ENCODE measurements at places on chromosomes 7 and 10.

DNA sequence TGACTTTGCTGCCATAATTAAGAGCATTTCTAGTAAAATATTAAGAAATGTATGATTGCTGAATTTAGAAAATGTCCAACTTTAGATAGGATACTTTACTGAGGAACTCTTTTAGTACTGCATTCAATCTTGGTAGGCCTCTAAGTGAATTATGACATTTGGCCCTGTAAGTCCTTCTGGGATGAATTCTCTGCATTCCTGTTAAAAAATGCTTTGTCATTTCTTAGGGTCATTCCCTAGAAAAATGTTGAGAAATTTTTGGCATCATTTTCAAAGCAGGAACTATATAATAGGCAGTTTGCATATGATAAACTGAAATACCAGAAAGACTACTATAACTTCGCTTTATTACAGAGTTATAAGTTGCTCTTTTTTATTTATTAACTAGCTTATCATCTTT is 69.3 kb upstream of the PRR15 start:
- no peak for DNase-seq
- H3K4me3 ChIP-seq = no peak overlapping the region
- no peaks in the 10 kb centered on the region for H3K27me3 ChIP-seq
- no peaks in the 10 kb centered on the region for H3K4me1 ChIP-seq
- H3K27ac ChIP-seq = no peak overlapping the region
- no peaks in the 10 kb centered on the region for H3K36me3 ChIP-seq

DNA sequence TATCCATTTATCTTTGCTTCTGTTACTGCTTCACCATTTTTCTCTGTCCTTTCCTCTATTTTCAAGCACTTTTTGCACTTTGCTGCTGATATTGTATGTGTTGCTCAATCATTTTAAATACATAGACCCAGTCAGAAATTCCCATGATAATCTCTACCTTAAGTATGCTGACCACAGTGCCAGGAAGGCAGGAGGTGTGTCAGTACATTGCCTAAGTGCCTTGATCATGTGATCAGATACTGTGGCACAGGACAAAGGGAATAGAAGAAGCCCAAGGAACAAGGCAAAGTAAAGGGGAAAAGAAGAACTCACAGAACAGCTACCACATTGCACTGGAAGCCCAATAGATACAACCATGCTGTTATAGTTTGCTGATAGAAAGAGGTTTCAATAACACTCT is 53.7 kb upstream of the CD36 start:
- no peaks in the 10 kb centered on the region for H3K36me3 ChIP-seq
- no peak overlapping the region for H3K27ac ChIP-seq
- no peaks in the 10 kb centered on the region for H3K4me1 ChIP-seq
- no peak for DNase-seq

DNA sequence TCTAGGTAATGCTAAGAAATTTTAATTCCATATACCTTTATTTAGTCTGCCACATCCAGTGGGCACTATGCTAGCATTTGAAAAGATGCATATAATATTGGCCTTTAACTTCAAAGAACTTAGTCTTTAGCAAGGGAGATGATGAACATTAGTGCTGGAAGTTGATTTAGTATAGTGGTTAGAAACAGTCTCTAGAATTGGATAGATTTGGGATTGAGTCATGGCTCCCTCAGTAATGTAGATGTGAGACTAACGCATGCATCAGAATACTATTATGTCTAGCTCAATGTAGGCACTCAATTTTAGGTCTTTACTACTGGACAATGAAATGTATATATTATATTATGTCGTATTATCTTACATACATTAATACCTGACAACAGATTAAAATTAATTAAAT is 5.8 kb downstream of the DKK1 start:
- no peak overlapping the region for H3K27ac ChIP-seq
- no peak for DNase-seq
- H3K36me3 ChIP-seq = no peaks in the 10 kb centered on the region
- H3K4me3 ChIP-seq = no peak overlapping the region

DNA sequence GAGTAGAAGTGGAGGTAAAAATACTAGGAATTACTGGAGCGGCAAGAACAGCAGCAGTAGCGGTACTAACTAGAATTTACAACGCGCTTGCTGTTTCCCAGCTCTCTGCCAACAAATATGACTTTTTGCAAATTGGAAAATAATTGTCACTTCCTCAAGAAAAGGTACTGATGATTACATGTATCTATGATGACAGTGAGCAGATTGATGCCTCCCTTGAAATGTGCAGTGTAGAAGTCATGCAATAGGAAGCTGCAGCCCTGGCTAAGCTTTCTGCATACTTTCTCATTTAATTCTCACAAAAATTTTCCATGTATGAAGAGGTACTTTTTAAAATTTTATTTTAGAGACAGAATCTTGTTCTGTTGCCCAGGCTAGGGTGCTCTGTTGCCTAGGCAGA is 49.9 kb downstream of the ANK3 start:
- no peaks in the 10 kb centered on the region for H3K4me1 ChIP-seq
- H3K27me3 ChIP-seq = no peaks in the 10 kb centered on the region
- no peak overlapping the region for H3K4me3 ChIP-seq
- no peak overlapping the region for H3K27ac ChIP-seq

- no peak overlapping the region for H3K27ac ChIP-seq
- H3K27me3 ChIP-seq = no peaks in the 10 kb centered on the region
- H3K4me3 ChIP-seq = no peak overlapping the region
- no peaks in the 10 kb centered on the region for H3K36me3 ChIP-seq
- no peaks in the 10 kb centered on the region for H3K4me1 ChIP-seq
Measured at GRCh38 chr10:17038627-17039026, 91.0 kb downstream of the CUBN start.

- H3K27me3 ChIP-seq = no peaks in the 10 kb centered on the region
- no peak overlapping the region for H3K27ac ChIP-seq
- DNase-seq = no peak
- H3K4me3 ChIP-seq = no peak overlapping the region
- H3K36me3 ChIP-seq = no peaks in the 10 kb centered on the region
Measured at GRCh38 chr10:59245686-59246085, 69.2 kb downstream of the PHYHIPL start.

DNA sequence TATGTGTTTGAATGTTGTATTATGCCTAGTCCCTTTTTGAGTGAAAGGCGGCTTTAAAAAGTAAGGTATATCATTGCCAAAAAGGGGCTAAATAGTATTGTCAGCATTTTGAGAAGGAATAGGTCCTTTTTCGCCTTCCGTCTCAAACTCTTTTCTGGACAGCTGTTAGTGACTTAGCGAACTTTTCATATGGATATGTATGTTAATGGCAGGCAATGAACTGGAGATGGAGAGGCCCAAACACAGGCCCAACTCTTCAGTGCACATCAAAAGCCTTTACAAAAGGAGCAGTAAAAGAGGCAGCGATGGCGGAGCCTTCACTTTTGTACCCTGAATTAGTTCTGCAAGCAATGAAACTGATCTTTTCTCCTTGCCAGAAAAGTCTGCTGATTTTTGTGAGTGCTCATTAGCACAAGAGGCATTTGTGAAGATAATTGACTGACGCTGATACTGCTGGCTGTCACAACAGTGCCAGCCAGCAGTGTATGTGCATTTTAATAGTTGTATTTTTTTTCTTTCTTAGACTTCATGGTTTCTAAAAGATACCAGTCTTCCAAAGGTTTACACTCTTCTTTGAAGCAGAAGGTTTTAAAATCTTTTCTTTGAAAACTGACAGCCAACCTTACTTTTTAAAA is 243.7 kb upstream of the SP8 start:
- H3K4me3 ChIP-seq = no peak overlapping the region
- no peaks in the 10 kb centered on the region for H3K36me3 ChIP-seq
- H3K27me3 ChIP-seq = no peaks in the 10 kb centered on the region
- no peaks in the 10 kb centered on the region for H3K4me1 ChIP-seq
- H3K27ac ChIP-seq = no peak overlapping the region
- no peak for DNase-seq

GRCh38 chr10:77210645-77211044 is 427.0 kb downstream of the KCNMA1 start:
- H3K27ac ChIP-seq = no peak overlapping the region
- no peaks in the 10 kb centered on the region for H3K4me1 ChIP-seq
- H3K36me3 ChIP-seq = no peaks in the 10 kb centered on the region
- DNase-seq = no peak

DNA sequence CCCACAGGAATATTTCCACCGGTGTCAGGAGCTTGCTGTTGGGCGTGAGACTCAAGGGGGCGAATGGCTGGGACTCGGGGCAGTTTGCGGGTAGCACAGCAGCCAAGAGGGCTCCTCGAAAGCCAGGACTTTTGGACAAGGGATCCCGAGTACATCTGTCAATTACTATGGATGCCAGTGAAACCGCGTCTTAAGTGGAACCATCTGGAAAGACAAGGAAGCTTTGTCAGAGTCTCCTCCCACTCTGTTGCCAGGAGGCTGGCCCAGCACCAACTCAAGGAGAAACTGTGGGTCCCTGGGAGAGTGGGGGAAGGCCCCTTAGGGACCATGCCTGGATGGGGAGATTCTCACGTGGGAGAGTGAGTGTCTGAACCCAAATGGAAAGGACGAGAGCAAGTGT is 57.1 kb downstream of the C10orf143 start:
- DNase-seq = no peak
- H3K4me1 ChIP-seq = no peaks in the 10 kb centered on the region
- no peak overlapping the region for H3K27ac ChIP-seq
- H3K36me3 ChIP-seq = no peaks in the 10 kb centered on the region

GRCh38 chr10:70832221-70832620 is 16.5 kb downstream of the SGPL1 start:
- peaks cover 16% of the 10 kb centered on the region for H3K36me3 ChIP-seq
- no peak overlapping the region for H3K27ac ChIP-seq
- DNase-seq = no peak
- H3K27me3 ChIP-seq = no peaks in the 10 kb centered on the region

DNA sequence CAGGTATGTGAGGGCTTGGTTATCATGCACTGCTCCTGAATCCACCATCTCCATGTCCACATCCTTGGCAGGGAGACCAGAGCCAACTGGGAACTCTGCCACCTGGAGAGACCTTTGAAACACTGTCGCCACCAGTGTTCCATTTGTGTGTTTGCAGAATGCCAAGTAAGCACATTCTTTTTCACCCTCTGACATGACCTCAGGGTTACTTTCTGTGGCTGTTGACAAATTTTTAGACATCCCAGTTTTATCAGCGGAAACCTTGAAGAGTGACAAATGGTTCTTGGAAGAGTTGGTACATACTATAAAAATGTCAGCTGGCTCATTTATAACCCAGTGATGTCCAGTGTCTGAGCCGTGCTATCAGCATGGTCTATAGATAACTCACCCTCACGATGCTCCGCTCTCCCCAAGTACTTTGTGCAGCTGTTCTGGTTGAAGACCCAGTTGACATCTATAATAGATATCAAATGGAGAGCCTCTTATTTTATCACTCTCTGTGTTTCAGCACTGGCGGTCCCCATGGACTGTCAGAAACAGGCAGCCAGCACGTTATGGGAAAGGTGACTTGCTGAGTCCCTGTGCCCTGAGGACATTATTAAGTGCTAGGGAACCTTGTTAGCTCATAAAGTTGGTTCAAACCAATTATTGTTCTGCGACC is 563.1 kb upstream of the GALNT17 start:
- H3K4me1 ChIP-seq = no peaks in the 10 kb centered on the region
- no peak overlapping the region for H3K4me3 ChIP-seq
- no peaks in the 10 kb centered on the region for H3K27me3 ChIP-seq
- H3K36me3 ChIP-seq = no peaks in the 10 kb centered on the region
- no peak for DNase-seq

DNA sequence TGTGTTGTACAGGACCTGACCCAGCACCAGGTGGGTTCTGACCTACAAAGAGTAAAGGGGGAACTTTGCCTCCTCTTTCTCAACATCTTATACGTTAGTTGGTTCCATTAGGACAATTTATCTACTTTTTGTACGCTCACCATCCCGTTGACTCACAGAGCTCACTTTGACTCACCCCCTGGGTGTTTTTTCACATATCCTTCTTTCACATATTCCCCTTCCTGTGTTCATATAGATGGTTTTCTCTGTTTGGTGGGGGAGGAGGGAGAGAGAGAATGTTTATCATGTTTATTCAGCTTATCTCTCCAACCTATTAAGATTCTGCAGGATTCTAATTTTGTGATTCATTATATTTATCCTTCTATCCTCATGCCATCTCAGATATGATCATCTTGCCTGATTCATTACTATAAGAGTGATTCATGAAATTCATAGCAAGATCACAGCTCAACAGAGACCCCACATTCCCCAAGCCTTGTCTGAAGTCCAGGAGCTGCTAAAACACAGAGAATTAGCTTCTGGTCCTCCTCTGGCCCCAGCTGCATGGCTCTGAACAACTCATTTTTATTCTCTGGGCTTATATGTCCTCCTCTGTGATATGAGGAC is 37.2 kb downstream of the PRSS2 start:
- peaks cover 6% of the 10 kb centered on the region for H3K36me3 ChIP-seq
- no peaks in the 10 kb centered on the region for H3K27me3 ChIP-seq
- no peak overlapping the region for H3K4me3 ChIP-seq
- DNase-seq = peak; percentile 54
- peaks cover 89% of the 10 kb centered on the region for H3K4me1 ChIP-seq
- peak overlapping the region; percentile 99 for H3K27ac ChIP-seq

GRCh38 chr10:90417476-90418210 is 440.2 kb downstream of the HTR7 start:
- H3K27ac ChIP-seq = no peak overlapping the region
- H3K27me3 ChIP-seq = no peaks in the 10 kb centered on the region
- no peaks in the 10 kb centered on the region for H3K36me3 ChIP-seq
- no peak overlapping the region for H3K4me3 ChIP-seq
- DNase-seq = no peak
- no peaks in the 10 kb centered on the region for H3K4me1 ChIP-seq

DNA sequence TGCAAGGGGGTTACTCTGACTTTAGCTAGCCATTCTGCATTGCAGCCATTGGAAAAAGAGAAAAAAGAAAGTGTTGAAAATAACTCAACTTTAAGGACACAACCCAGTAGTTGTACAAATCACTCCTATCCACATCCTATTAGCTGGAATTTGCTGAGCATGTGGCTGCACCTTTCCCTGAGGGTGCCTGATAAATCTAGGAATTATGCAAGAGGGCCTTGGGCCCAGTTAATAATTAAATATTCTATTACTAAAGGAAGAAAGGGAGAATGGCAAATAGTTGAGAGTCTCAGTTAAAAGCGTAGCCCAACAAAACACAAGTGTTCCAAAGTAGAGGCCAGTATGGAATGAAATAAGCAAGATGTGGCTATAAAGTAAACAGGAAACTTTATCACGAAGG is 200.9 kb upstream of the CNTNAP2 start:
- no peak overlapping the region for H3K4me3 ChIP-seq
- H3K27me3 ChIP-seq = no peaks in the 10 kb centered on the region
- no peaks in the 10 kb centered on the region for H3K4me1 ChIP-seq
- H3K27ac ChIP-seq = no peak overlapping the region
- DNase-seq = no peak

GRCh38 chr7:141013345-141013715 is 1.4 kb downstream of the MRPS33 start:
- H3K4me1 ChIP-seq = peaks cover 10% of the 10 kb centered on the region
- peak; percentile 22 for DNase-seq
- no peak overlapping the region for H3K4me3 ChIP-seq
- no peaks in the 10 kb centered on the region for H3K27me3 ChIP-seq

DNA sequence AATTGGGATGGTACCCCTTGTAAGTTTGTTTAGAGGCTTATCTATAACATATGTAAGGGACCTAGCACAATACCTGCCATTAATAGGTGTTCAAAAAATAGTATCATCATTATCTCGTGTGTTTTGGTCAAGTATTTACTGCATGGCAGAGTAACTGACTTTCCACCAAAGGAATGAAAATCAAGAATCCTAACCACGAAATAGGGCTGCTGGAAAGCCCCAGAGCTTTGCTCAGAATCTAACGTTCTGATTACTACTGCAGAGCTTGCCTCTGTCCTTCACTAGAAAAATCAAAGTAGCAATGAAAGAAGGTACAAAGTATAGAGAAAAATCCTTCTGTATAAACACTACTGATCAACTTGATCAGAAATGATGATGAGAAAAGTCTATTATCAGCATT is 34.9 kb downstream of the DCLRE1C start:
- H3K4me1 ChIP-seq = no peaks in the 10 kb centered on the region
- no peak for DNase-seq
- H3K4me3 ChIP-seq = no peak overlapping the region
- peaks cover 44% of the 10 kb centered on the region for H3K36me3 ChIP-seq
- no peaks in the 10 kb centered on the region for H3K27me3 ChIP-seq
- no peak overlapping the region for H3K27ac ChIP-seq
